ENCODE measurements at places on chromosomes 12 and 14.

DNA sequence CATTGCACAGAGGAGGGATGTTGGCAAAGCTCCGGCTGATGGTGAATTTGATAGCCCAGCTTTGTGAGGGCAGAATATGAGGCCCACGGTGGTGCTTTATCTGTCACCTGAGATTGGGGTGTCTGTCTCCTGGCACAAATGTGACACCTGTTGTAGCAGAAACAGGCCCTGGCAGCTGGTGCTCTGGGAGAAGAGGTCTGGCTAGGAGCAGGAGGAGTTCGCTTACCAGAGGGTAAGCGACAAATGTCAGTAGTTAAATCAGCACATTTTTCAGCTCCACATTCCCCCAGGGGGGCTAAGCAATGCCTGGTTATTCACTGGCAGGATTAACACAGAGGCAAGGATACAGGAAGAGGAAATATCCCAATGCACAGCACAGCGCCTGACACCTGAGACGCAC, 71.1 kb downstream of the B4GALNT3 start:
- no peak for DNase-seq

DNA sequence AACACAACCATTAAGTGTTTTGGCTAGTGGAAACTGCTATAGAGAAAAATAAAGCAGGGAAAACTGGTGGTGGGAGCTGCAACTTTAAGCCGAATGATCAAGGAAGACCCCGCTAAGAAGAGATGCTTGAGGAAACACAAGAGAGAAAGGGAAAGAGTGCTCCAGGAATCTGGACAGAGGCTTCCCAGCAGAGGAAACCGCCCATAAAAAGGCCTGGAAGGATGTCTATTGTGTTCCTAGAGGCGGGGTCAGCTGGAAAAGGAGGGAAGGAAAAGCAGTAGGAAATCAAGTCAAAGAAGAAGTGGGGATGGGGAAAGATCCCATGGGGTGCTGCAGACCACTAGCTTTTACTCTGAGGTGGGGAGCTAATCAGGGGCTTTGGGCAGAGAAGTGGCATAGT, 12.4 kb downstream of the SLC2A13 start:
- DNase-seq: no peak

DNA sequence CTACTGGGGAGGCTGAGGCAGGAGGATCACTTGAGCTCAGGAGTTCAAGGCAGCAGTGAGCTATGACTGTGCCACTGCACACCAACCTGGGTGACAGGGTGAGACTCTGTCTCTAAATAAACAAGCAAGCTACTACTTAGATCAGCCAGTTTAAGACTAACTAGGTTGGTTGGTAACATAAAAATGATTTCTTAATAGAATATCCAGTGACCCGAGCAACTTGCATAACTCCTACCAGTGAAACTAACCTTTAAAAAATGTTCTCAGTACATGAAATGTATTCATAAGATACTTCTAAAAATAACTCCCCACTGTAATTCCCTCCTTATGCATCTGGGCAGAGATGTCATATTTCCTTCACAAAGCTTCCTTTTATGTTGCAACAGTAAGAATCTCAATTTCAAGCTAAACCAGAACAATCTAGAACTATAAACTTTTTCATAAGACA, 15.9 kb downstream of the TAOK3 start:
- no peak for DNase-seq

- no peak for DNase-seq
Measured at GRCh38 chr12:47903151-47903611, 1.6 kb downstream of the VDR start.

DNA sequence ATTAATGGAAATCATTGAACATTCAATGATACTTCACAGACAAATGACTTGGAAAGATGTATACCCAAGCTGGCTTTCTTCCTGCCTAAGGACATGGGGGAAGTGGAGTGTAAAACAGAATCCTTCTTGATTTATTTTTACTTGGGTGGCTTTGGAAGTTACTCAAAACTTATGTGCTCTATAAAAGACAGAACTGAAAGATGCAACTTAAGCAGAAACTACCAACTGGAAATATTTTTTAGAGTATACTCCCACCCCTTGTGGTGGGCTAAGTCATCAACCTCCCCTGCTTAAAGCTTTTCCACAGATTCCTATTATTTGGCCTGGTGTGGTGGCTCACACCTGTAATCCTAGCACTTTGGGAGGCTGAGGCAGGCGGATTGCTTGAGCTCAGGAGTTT, 126.0 kb upstream of the ATP2B1 start:
- no peak for DNase-seq

- DNase-seq: no peak
Measured at GRCh38 chr12:22635812-22636211, 10.8 kb downstream of the ETNK1 start.

DNA sequence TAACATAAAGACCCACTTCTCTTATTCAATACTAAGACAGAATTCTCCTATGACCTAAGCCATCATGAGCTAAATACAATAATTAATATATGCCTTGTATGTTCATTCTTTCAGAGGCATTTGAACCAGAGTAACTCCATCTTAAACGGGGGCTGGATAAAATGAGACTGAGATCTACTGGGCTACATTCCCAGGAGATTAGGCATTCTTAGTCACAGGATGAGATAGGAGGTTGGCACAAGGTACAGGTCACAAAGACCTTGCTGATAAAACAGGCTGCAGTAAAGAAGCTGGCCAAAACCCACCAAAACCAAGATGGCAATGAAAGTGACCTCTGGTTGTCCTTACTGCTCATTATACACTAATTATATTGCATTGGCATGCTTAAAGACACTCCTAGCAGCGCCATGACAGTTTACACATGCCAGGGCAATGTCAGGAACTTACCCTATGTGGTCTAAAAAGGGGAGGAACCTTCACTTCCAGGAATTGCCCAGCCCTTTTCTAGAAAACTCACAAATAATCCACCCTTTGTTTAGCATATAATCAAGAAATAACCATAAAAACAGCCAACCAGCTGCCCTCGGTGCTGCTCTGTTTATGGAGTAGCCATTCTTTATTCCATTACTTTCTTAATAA, 260.7 kb downstream of the SSPN start:
- DNase-seq: no peak

DNA sequence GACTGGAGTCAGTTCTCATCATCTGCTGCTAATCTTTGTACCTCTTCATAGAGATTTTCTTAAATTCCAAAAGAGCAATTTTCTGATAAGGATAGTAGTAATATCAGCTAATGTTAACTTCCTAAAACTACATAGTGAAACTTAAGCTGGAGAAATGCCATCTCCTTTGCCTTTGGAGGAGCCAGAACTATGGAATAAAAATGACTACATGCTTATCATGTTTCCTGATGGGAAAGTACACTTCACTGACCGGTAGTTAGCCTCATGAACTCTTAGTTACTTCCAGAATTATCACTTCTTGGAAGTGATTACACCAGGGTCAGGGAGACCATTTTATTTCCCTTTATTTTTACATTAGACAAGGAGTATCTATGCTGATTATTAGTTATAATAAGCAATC, 1222.1 kb upstream of the TMEM132C start:
- DNase-seq: no peak

DNA sequence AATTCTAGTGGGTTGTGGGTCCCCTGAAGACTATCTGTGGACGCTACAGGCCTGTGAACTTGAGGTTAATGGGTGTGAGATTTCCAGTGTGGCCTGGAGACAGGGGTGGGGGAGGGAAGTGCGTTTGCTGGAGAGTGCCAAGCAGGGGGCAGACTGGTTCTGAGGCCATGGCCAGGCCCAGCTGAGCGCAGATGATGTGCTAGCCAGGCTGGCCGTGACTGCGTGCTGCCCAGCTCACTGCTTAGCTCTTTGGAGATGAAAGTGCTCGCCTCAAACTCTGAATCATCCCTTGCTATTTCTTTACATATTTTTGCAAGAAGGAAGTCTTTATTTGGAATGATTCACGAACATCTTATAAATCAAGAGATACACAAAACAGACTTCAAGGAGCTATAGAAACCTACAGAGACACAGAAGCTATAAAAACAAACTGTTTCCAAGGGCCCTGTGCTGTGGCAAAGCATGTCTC, 75.2 kb upstream of the PLEKHG3 start:
- no peak for DNase-seq

DNA sequence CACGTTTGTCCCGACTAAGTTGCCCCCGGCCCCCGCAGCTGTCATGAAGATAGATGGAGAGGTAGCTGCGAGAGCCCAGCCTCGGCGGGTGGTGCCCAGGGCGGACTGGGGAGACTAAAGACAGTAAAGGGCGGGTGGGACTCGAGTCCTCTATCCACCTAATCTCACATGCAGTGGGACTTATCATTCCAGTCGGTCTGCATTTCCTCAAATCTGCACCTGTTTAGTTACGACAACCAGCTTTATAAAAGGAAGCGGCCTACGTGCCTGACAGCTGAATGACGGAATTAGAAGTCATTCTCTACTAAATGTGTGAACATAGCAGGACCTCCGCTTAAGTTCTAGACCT, 109.8 kb upstream of the EGLN3 start:
- no peak for DNase-seq

- DNase-seq: no peak
Measured at GRCh38 chr14:68520637-68521556, 272.0 kb downstream of the ZFP36L1 start.

- DNase-seq: no peak
Measured at GRCh38 chr12:75208856-75209811, 505 bp downstream of the KCNC2 start.

DNA sequence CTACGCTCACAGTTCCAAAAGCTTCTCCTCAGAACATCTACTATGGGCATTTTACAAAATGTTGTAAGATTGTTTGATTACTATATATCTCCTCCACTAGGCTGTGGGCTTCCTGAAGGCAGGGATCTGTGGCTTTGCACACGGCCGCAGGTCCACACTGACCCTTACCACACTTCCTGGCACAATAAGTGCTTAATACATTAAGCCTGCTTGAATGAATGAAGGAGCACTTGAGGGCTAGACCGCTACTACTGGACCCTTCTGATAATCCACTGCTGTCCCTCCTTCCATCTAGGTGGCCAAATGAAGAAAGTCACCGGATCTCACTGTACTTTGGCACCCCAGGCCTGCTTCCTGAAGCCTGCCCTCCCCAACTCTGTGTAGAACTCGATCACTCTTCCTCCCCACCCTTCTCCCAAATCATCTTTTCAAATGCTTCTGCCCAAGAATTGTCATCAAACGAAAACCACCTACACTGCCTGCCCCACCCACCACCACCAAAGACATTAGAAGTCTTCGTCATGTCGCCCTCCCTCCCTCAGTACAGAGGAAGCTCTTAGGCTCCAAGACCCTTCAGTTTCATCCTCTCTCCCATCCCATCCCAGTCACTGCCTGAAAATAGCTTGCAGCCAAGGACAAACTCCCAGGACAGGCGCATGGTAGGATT, 596 bp upstream of the ZBTB39 start:
- DNase-seq: no peak

DNA sequence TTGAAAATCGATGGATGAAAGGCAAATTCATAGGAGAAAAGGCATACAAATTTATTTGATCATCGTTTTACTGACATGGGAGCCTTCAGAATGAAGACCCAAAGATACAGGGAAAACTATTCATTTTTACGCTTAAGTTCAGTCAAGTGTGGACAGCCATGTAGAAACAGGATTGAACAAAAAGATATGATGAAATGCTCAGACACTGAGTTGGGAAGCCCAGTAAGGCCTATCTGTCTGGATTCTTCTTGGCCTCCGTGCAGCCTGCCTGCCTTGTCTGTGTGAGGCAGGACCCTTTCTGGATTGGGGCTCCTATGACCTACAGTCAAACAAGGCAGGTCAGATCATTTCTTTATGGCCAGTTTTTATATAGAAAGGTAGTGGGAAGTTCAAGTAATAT, 203.8 kb upstream of the MYL2 start:
- DNase-seq: no peak

- no peak for DNase-seq
Measured at GRCh38 chr12:63302269-63302940, 151.4 kb upstream of the AVPR1A start.

- no peak for DNase-seq
Measured at GRCh38 chr14:90720832-90721231, 95.4 kb downstream of the TTC7B start.

DNA sequence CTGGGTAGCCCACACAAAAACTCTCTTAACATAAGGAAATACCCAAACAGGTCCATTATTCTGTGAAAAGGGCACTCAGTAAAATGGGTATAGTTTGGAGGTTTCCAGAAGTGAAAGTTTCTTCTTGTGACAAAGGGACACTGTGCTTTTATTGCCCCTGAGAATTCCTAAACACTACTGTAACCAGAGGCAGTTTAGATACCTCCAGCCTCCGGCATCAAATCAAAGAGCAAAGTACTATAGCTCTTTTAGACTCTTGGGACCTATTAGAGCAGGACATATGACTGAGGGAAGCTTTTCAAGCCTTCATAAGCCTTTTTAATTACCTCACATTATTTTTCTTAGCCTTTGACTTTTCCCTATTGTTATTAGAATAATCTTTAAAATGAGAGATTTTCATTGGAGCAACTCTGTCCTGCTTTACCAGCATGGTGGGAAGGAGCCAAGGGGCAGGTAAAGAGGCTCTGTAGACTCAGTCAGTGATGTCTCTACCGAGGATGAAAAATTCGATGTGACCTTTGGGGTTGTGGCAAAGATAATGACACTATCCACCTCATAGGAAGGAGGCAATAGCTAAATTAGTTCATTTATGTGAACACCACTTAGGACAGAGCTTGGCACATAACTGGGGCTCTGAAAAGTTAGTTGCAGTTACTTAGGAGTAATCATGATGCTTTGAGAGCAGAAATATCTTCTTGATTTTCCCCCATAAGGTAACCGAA, 85.1 kb downstream of the IFNG start:
- no peak for DNase-seq

- DNase-seq: no peak
Measured at GRCh38 chr12:46825591-46826414, at the start of gene SLC38A4. TSS of gene SLC38A4 (minus strand) at chr12:46825997. CDS start at chr12:46793071, 32,926 bp downstream.

- no peak for DNase-seq
Measured at GRCh38 chr14:85186082-85186481, 343.9 kb upstream of the FLRT2 start.

- no peak for DNase-seq
Measured at GRCh38 chr12:101620762-101621133, 26.0 kb downstream of the MYBPC1 start.

GRCh38 chr14:87940894-87941293, 52.1 kb downstream of the GALC start:
- DNase-seq: no peak

DNA sequence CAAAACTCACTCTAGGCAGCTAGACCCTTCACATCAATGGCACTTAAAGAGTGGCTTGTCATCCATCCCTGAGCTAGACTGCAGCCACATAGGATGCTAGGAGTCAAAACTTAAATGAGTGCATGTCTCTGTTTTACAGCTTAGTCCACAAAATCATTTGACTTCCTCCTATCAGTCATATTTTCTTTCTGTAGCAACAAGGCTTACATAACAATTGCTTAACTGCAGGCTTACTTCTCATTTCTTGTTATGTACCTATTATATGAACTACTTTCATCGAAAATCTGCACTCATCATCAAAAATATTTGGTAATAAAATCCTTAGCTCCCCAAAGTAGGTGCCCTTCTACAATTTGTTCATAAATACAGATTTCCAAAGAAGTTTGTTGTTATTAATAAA, 30.1 kb downstream of the CLEC1A start:
- DNase-seq: no peak

DNA sequence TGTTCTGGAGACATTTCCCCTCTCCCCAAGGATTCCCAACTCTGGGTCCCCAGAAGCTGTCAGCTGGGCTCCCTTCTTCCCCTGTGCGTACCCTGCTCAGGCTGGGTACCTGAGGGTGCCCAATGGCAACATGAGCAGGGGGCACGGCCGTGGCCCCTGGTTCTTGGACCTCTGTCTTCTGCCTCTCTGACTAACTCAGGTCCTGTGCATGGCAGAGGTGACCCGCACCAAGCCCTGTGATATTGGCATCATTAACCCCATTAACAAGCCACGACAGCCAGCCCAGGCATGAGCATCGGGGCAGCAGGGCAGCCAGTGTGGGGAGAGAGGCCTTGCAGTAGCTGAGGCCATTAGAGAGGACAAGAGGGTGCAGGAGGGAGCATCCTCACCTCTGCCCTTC, 28.4 kb downstream of the RTL1 start:
- DNase-seq: no peak

Data from stimulated activated CD4-positive, alpha-beta T cell treated with anti-CD3 and anti-CD28 coated beads, Interleukin-1b, Interleukin-23, amount 100 ng/mL, for 24 hours (primary cell).